ENCODE measurements at places on chromosomes 1 and 21. TPM values are rescaled to one million over a fixed set of nuclear protein-coding genes. Genes with fewer than 3 reads are reported as not detected.

Gene S100A1
- not detected for total RNA-seq

- no peak overlapping the region for H3K27ac ChIP-seq
- no peak overlapping the region for H3K4me3 ChIP-seq
- DNase-seq = peak; percentile 32
- H3K36me3 ChIP-seq = no peaks in the 10 kb centered on the region
These were observed 35.5 kb upstream of the IRF2BP2 start for GRCh38 chr1:234645474-234645953.

DNA sequence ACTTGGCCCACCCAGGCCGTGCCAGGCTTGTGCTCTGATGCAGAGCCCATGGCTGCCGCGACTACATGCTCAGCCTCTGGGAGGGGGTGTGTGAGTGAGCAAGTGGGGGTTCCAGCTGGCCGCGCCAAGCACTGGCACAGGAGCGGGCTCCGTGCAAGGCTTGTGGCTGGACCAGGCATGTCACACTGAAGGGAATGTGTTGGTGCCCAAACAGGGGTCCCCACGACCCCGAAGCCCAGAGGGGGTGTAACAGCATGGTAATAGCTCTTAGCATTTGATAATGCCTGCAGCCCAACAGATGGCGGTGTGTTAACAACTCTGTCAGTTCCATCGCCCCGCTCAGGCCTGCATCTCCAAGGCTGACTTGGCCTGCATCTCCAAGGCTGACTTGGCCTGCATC is 38.3 kb upstream of the CD46 start:
- no peaks in the 10 kb centered on the region for H3K4me1 ChIP-seq
- H3K27ac ChIP-seq = no peak overlapping the region
- DNase-seq = no peak
- no peak overlapping the region for H3K4me3 ChIP-seq
- no peaks in the 10 kb centered on the region for H3K27me3 ChIP-seq

- H3K4me3 ChIP-seq = no peak overlapping the region
- no peaks in the 10 kb centered on the region for H3K4me1 ChIP-seq
- H3K36me3 ChIP-seq = no peaks in the 10 kb centered on the region
- no peaks in the 10 kb centered on the region for H3K27me3 ChIP-seq
These were observed 33.1 kb upstream of the ZNF644 start for GRCh38 chr1:91054780-91055481.

GRCh38 chr1:115091572-115091971 is 2.3 kb upstream of the TSPAN2 start:
- peaks cover 14% of the 10 kb centered on the region for H3K4me1 ChIP-seq
- H3K27ac ChIP-seq = no peak overlapping the region
- H3K36me3 ChIP-seq = no peaks in the 10 kb centered on the region
- H3K4me3 ChIP-seq = no peak overlapping the region
- DNase-seq = no peak

DNA sequence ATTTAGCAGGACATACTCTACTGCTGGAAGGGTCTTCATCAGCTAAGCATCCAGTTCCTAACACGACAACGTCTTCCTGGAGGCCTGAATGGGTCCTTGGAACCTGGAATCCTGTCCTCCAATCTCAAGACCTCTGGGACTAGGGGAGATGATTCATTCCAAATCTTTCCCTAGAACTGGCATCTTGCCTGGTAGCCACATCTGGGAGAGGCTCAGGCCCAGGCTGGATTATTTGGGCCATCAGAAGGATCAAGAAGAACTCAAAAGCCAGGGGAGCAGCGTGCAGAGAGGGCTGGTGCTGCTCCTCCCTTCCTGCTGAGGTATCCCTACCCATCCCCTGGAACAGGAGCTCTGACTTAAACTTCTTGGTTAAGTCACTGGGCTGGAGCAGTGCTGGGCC is 2.8 kb upstream of the PHLDA3 start:
- H3K27ac ChIP-seq = no peak overlapping the region
- peak; percentile 93 for DNase-seq
- H3K4me1 ChIP-seq = peaks cover 24% of the 10 kb centered on the region
- H3K36me3 ChIP-seq = no peaks in the 10 kb centered on the region

Gene RNU1-3
- under 0.01 TPM for total RNA-seq

DNA sequence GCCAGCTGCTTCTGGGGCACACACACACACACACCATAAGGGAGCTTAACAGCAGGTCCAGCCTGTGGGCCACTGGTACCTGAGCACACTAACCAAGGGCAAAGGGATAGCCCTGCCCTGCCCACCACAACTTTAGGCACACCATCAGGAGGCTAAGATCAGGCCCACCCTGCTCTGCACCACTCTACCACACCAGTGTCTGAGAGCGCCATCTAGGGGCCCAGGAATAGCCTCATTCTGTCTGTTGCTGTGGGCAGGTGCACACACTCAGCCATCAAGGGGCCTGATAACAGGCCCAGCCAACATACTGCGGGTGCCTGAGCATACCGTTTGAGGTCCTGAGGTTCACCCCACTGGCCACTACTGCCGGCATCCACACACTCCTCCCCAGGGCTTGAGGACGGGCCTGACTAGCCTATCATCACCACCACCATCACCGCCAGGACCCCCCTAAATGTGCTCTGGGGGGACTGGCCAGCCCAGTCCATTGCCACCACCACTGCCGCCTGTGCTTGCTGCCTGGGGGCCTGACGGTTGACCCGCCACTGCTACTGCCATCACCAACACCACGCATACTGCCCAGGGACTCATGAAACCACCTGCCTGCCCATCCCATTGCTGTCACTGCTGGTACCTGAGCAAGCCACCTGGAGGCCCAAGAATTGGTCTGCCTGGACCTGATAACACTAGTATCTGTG is 31.3 kb downstream of the NSL1 start:
- no peak overlapping the region for H3K4me3 ChIP-seq
- H3K27ac ChIP-seq = no peak overlapping the region
- DNase-seq = peak; percentile 51
- no peaks in the 10 kb centered on the region for H3K4me1 ChIP-seq

Gene ARHGAP30
- not detected for total RNA-seq

DNA sequence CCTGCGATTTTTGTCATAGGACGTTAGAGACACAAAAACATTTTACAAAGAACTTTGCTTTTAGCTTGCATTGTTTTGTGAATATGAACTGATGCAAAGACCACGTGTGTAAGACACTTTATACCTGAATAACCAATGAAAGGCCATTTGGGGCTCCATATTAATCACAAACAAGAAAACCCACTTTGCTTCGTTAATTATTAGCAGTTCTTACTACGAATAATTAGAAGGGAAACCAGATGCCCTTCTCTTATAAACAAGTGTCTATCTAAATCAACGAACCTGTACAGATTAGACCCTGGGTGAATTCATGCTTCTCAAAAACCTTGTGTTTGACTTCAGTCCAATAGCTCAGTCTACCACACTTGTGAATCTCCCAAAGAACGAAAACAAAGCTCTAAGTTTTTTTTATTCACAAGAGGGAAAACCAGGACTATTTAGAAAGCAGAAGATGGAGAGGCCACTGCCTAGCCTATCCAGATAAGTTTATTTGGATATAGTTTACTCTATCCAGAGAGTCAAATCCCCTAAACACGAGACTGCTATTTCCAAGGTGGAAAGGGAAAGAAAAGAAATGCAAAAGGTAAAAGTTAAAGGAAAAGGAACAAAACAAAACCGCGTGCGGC is 897 bp downstream of the CYYR1 start:
- no peak for DNase-seq
- H3K4me3 ChIP-seq = peak overlapping the region; percentile 57
- peaks cover 34% of the 10 kb centered on the region for H3K27me3 ChIP-seq
- H3K36me3 ChIP-seq = no peaks in the 10 kb centered on the region
- no peaks in the 10 kb centered on the region for H3K4me1 ChIP-seq
- H3K27ac ChIP-seq = no peak overlapping the region

GRCh38 chr1:234241941-234242490 is 131.2 kb upstream of the COA6 start:
- H3K27ac ChIP-seq = no peak overlapping the region
- H3K4me1 ChIP-seq = no peaks in the 10 kb centered on the region
- H3K27me3 ChIP-seq = no peaks in the 10 kb centered on the region
- no peaks in the 10 kb centered on the region for H3K36me3 ChIP-seq
- no peak overlapping the region for H3K4me3 ChIP-seq
- no peak for DNase-seq

DNA sequence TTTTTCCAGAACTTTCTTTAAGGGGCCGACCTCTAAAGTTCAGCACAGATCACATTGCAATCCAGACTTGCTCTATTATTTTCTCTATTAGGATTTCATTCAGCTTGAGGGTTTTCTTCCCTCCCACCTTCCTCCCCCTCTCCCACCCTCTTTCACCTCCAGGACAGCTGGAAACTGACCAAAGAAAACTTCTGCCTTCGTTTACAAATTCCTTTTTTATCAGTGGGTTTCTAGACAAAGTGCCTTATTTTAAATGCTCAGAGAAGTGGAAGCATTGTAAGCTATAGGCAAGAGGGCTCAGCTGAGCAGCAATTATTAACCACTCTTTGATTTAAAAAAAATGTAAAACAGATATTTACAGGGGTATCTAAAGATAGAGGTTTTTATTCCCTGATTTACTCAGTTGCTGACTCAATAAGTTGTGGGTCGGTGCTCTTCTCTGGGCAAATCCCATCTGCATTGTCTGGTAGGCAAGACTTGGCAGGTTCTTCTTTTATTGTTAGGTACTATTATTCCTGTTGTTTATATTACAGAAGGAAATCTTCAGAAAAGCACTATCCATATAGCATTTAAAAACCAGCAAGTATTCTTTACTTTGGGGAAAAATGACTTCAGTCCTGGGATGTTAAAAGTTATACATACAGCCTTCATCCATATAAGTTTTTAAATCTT is 277.0 kb upstream of the C1orf105 start:
- peaks cover 56% of the 10 kb centered on the region for H3K4me1 ChIP-seq
- H3K36me3 ChIP-seq = peaks cover 40% of the 10 kb centered on the region
- H3K4me3 ChIP-seq = peak overlapping the region; percentile 99
- H3K27me3 ChIP-seq = no peaks in the 10 kb centered on the region
- peak; percentile 74 for DNase-seq

Gene CACHD1
- total RNA-seq = 5.6 TPM

GRCh38 chr21:36087362-36088138 is 17.7 kb downstream of the CBR1 start:
- peaks cover 3% of the 10 kb centered on the region for H3K4me1 ChIP-seq
- no peaks in the 10 kb centered on the region for H3K27me3 ChIP-seq
- H3K36me3 ChIP-seq = no peaks in the 10 kb centered on the region
- peak overlapping the region; percentile 48 for H3K27ac ChIP-seq

Gene RHD
- not detected for total RNA-seq

- no peaks in the 10 kb centered on the region for H3K36me3 ChIP-seq
- H3K27me3 ChIP-seq = no peaks in the 10 kb centered on the region
- peak overlapping the region; percentile 99 for H3K27ac ChIP-seq
These were observed 51.5 kb downstream of the MAP3K7CL start for GRCh38 chr21:29181799-29182470.

All from GM23248 (cell line).